ENCODE measurements at places on chromosomes 5 and 9. TPM values are rescaled to one million over a fixed set of nuclear protein-coding genes. Genes with fewer than 3 reads are reported as not detected.
A peak's percentile ranks its signal among the peaks of the same experiment; 100 is the strongest.

DNA sequence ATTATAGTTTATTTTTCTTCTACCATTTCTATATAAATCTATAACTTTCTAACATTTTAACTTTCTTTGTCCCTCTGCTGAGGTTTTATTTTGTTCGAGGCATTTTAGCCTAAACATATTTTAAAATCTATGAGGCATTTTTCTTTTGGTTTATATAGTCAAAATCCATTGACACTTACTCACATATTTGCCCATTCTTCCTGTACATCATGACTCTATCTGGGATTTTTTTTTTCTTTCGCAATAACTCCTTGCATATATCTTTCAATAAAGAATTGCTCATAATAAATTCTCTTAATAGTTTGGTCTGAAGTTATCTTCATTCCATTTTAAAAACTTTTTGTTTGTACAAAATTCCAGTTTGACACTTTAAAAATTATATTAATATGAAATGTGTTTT is 632.3 kb downstream of the TLE4 start:
- H3K36me3 ChIP-seq = no peaks in the 10 kb centered on the region
- DNase-seq = no peak
- no peak overlapping the region for H3K27ac ChIP-seq
- H3K4me3 ChIP-seq = no peak overlapping the region
- H3K4me1 ChIP-seq = no peaks in the 10 kb centered on the region

The SLC34A1 gene
- total RNA-seq = not detected

- peak overlapping the region; percentile 28 for H3K27ac ChIP-seq
- no peak for DNase-seq
- H3K27me3 ChIP-seq = no peaks in the 10 kb centered on the region
- H3K4me1 ChIP-seq = peaks cover 4% of the 10 kb centered on the region
These were observed 205.6 kb upstream of the MPDZ start for GRCh38 chr9:13485068-13485596.

The GAPT gene
- total RNA-seq = 2.8 TPM
